ENCODE measurements at places on chromosomes 12 and 14. TPM values are rescaled to one million over a fixed set of nuclear protein-coding genes. Genes with fewer than 3 reads are reported as not detected.

DNA sequence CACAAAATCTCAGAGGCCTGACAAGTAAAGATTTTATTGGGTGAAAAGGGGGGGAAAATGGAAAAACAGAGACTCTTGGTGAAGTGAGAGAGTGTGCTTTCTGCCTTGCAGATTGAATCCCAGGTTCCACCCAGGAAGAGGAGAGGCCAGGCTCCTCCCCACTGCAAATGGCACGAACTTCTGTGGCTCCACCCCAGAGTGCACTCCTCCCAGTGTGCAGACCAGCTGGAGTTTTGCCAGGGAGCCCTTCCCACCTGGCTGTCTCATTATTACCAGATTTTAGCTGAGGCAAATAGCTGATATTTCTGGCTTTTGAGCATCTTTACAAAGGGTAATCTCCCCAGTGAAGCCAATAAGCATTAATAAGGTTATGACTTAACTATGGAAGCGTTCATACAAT lies 51.9 kb downstream of the TESPA1 start:
- DNase-seq, result no peak
- no peak overlapping the region for H3K4me3 ChIP-seq
- no peaks in the 10 kb centered on the region for H3K27me3 ChIP-seq
- peaks cover 38% of the 10 kb centered on the region for H3K4me1 ChIP-seq
- H3K36me3 ChIP-seq, result no peaks in the 10 kb centered on the region
- no peak overlapping the region for H3K27ac ChIP-seq

Gene DIO2
- total RNA-seq, result not detected

DNA sequence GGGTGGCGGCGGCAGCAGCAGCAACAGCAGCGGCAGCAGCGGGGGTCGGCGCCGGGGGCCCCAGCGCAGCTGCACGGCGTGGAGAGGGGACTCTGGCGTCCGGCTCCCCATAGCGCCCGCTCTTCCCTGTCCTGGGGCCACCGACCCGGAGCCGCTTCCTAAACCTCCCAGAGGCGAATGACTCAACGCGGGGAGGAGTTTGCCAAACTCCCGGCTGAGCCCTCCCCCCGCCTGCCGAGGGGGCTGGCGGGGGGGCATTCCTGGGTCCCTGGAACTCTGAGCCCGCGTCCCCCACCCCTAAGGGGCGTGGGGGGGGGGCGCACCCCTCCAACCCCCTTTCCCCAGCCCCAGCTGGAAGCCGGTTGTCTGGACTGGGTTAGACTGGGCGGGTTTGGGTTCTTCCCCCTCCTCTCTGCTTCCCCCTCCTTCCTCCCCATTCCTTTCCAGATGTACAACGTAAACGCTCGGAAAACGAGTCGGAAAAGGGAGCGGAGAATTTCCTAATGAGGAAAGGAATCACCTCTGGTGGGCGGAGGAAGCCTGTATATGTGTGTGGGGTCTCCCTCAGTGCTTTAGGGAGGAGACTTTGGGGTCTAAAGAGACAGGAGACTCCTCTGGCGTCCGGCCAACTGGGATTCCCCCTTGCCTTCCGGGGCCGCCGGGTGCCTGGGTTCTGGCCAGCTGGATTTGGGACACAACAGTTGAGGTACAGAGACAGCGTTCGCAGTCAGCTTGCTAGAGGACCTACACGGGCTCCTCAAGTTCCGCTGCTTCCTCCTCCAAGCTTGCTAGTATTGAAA lies at the start of gene ITGA5:
ITGA5 (minus strand) TSS at position 179 of the 800 bp plus-strand sequence; CDS start at position 111, 68 bp downstream.
- H3K27me3 ChIP-seq, result no peaks in the 10 kb centered on the region
- DNase-seq, result no peak
- H3K36me3 ChIP-seq, result no peaks in the 10 kb centered on the region
- H3K4me1 ChIP-seq, result peaks cover 58% of the 10 kb centered on the region

DNA sequence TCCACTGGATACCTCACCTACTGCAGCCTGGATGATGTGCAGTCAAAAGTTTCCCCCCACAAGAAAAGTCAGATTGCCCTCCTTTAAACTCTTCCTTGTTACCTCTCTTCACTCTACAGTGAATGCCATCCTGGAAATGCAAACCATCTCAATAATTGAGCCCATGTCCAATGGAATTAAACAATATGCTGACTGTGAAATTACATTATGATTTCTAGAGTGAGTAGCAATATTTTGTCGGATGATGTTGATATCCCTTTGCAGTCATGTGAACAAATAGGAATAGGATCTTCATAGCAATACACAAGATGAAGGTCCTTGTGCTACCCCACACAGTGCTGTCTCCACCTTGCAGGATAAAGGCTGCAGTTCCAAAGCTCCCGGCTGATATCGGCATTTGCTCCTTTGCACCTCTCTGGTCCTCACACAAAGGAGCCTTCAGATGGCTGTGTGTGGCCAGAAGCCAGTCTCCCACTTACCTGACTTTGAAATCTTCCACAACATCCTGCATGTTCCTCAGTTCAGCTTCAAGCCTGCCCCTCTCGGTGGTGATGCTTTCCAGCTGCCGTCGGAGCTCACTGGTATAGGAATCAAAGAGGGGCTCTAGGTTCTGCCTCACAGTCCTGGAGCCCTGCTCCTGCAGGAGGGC lies 1.5 kb downstream of the KRT75 start:
- H3K36me3 ChIP-seq, result no peaks in the 10 kb centered on the region
- no peak overlapping the region for H3K4me3 ChIP-seq
- no peaks in the 10 kb centered on the region for H3K27me3 ChIP-seq
- no peak overlapping the region for H3K27ac ChIP-seq

GRCh38 chr12:42639556-42639955 lies 50.0 kb upstream of the PRICKLE1 start:
- H3K4me3 ChIP-seq, result no peak overlapping the region
- H3K27ac ChIP-seq, result no peak overlapping the region
- H3K4me1 ChIP-seq, result no peaks in the 10 kb centered on the region
- DNase-seq, result no peak
- no peaks in the 10 kb centered on the region for H3K36me3 ChIP-seq

Gene FAM222A
- 2.3 TPM for total RNA-seq

DNA sequence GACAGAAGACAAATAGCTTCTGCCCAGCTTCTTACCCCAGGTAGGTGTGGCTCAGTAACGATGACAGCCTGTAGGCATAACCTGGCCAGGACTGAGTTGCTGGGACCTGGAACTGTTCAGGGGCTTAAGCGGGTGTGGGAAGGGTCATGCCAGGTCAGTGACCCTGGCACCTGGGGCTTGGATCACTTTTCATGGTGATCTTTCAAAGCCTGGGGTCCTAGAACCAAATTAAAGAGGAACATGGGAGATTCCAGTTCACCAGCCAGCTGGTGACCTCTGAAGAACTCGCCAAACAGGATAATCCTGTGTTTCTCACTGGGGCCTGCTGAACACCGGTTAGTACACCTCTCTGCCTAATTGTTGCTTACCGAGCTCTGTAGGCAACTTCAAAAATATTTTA lies 102.6 kb upstream of the LMNTD1 start:
- H3K27ac ChIP-seq, result no peak overlapping the region
- no peak for DNase-seq
- no peaks in the 10 kb centered on the region for H3K27me3 ChIP-seq

Gene ENDOU
- total RNA-seq, result not detected

GRCh38 chr12:2352203-2352602 lies 299.4 kb downstream of the CACNA1C start:
- no peaks in the 10 kb centered on the region for H3K27me3 ChIP-seq
- no peak for DNase-seq
- H3K27ac ChIP-seq, result no peak overlapping the region
- no peak overlapping the region for H3K4me3 ChIP-seq
- H3K4me1 ChIP-seq, result no peaks in the 10 kb centered on the region

DNA sequence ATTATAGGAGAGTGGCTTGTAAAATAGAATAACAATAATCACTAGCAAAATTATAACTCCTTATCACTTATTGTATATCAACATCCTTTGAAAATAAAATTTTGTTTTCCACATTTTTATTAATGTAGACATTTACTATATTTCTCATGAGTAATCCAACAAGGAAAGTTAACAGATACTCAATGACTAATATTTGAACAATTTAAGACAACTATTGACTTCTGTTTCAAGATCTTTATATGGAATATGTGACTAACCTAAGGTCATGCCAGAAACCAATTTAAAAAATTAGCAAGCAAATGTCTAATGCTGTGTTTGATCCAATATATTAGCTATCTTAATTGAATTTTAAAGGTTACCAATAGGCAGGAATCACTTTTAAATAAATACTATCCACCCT lies 638.5 kb upstream of the FLRT2 start:
- DNase-seq, result no peak
- H3K27ac ChIP-seq, result no peak overlapping the region
- no peak overlapping the region for H3K4me3 ChIP-seq
- no peaks in the 10 kb centered on the region for H3K4me1 ChIP-seq

Gene KERA
- total RNA-seq, result not detected

Gene AKAP5
- total RNA-seq, result 1.3 TPM

Data from CD4-positive, CD25-positive, alpha-beta regulatory T cell (primary cell).